ENCODE measurements at places on chromosomes 13 and 19.

DNA sequence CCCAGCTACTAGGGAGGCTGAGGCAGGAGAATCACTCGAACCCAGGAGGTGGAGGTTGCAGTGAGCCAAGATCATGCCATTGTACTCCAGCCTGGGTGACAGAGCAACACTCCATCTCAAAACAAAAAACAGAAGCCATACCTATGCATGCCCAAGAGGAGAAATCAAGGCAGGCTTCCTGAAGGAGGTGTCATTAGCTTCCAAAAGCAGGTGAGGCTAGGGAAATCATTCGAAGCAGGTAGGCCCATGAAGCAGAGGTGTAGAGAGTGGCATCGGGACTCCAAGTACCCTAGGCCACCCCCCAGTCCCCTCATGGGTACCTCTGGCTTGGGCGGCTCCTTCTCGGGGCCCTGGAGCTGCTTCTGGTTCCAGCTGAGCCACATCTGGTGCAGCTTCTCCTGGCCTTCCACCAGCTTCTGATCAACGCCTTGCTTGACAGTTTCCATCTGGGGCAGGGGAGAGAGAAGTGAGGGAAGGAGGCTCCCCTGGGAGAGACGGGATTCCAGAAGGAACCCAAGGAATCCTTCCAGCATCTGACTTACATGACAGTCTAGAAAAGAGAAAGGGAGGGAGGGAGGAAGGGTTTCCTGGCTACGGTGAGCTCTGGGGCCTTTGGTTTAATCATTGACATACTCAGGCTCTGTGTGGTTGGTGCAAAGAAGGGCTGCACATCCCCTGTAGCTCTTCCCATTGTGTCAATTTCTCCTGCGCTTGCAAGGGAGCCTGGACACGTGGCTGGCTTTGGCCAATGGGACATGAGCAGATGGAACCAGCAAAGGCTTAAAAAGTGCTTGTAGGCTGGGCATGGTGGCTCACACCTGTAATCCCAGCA lies 13.1 kb upstream of the TICAM1 start:
- DNase-seq, result no peak

DNA sequence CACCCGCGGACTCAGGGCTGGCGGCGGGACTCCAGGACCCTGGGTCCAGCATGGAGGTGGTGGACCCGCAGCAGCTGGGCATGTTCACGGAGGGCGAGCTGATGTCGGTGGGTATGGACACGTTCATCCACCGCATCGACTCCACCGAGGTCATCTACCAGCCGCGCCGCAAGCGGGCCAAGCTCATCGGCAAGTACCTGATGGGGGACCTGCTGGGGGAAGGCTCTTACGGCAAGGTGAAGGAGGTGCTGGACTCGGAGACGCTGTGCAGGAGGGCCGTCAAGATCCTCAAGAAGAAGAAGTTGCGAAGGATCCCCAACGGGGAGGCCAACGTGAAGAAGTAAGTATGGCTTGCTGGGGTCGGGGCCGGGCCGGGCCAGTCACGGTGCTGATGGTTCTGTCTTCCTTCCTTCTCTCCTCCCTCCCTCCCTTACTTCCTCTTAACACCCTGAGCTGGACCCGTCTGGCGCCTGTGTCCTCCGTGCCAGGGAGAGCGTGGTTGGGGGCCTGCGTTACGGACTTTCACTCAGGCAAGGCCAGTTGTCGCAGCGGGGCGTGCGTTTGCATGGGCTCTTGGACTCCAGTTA lies 1.4 kb downstream of the STK11 start:
- no peak for DNase-seq

DNA sequence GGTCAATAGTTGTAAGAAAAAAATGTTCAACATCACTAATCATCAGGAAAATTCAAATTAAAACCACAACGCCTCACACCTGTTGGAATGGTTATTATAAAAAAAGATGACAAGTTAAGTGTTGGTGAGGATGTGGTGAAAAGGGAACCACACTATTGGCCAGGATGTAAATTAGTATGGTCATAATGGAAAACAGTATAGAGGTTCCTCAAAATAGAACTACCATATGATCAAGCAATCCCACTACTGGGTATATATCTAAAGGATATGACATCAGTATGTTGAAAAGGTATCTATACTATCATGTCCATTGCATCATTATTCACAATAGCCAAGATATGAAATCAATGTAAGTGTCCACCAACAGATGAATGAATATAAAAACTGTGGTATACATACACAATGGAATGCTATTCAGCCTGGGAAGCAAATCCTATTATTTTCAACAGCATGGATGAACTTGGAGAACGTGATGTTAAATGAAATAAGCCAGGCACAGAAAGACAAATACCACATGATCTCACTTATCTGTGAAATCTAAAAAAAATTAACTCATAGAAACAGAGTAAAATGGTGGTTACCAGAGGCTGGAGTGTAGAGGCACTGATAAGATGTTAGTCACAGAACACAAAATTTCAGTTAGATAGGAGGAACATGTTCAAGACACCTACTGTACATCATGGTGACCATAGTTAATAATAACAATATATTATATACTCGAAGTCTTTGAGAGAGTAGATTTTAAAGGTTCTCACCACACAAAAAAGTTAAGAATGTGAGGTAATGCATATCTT lies 56.6 kb downstream of the TBC1D4 start:
- no peak for DNase-seq

- DNase-seq, result no peak
Observed at GRCh38 chr19:29212356-29212647, 649 bp downstream of the UQCRFS1 start.

- DNase-seq, result no peak
Observed at GRCh38 chr13:105426441-105426840, 1109.0 kb downstream of the EFNB2 start.

GRCh38 chr13:30398601-30399072 lies 23.7 kb upstream of the UBE2L5 start:
- no peak for DNase-seq

- peak; percentile 63 for DNase-seq
Observed at GRCh38 chr13:24038405-24038804, 122.1 kb upstream of the SPATA13 start.

DNA sequence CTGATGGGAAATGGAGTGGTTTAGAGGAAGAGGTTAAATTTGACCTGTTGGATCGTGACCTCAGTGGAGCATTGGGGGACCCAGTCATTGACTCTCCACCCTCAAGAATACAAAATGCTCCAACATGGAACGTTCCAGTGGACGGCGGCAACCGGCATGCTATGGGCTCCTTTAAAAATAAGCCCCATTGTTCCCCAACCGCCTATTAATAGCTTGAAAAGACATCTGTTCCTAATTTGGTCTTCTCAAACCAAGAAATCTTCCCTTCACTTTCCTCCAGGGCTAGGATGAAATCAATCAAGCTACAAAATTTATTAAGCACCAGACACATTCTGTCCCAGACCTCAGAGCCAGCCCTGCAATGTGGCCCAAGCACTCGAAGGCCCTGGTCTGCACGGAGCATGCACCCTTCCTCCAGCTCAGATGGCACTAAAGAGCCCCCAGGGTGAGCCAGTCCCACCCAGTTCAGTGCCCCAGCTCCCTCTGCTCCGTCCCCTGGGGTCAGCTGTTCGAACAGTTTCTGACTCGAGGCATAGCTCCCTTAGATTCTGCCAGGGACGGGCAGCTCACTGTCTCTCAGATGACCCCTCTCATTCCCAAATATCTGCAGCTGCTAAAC lies 22.5 kb upstream of the VSTM2B start:
- DNase-seq, result no peak

DNA sequence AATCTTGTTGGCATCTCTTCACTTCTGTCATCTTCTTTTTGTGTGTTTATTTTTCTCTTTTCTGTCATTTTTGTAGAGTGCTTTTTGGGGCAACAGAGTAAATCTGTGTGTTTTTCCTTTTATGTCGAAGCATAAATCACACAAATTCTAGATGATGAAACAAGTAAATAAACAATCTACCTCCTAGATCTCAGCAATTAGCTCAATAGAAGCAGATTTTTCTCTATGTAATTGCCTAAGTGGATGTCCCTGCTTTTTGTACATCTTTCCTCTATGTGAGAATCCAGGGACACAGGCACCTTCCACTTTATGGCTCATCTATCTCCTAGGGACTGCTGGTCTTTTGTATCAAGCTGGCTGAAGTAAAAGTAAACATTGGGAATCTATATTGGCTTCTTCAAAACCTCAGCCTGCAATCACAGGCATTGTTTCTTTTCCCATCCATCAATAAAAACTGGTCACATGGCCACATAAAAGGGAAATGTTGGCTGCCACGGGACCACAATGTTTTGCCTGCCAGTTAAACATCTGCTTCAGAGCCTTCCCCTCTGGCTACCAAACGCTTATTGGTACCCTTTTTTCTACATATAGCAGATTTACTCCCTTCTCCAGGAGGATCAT lies 323.8 kb downstream of the LMO7 start:
- peak; percentile 3 for DNase-seq

DNA sequence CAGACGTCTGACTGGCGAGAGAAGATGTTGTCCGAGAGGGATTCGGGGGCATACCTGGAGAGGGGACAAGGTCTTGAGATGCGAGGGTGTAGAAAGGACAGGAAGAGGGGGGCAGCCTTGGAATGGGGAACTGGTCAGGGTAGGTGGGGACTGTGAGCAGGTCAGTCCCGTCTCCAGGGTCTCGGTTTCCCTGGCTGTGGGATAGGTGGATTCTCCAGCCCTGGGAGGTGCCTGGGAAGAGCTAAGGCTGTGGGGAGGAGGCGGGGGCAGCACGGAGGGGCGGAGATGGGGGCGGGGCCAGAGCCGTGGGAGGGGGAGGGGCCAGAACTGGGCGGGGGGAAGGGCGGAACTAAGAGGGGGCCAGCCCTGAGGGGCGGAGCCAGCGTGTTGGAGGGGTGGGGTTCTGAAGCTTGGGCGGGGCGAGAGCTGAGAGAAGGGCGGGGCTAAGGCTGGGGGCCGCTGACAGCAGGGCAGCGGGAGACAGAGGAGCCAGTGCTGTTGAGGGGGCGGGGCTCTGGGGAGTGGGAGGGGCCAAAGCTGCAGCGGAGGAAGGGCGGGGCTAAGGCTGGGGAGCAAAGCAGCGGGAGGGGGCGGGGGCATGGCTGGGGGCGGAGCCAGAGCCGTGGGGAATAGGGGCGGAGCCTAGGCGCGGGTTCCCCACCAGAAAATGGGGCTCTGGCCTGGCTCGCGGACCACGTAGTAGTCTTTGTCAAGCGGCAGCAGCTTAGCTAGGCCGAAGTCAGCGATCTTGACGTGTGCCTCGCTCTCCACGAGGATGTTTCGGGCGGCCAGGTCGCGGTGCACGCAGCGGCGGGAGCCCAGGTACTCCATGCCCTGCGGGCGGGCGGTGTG lies 9.5 kb upstream of the INSL3 start:
- no peak for DNase-seq

GRCh38 chr19:33496038-33496895 lies 25.3 kb downstream of the PEPD start:
- no peak for DNase-seq

GRCh38 chr13:65841156-65841555 lies 1389.0 kb downstream of the PCDH9 start:
- DNase-seq, result peak; percentile 59

- DNase-seq, result no peak
Observed at GRCh38 chr13:24858953-24859352, 95.0 kb downstream of the RNF17 start.

DNA sequence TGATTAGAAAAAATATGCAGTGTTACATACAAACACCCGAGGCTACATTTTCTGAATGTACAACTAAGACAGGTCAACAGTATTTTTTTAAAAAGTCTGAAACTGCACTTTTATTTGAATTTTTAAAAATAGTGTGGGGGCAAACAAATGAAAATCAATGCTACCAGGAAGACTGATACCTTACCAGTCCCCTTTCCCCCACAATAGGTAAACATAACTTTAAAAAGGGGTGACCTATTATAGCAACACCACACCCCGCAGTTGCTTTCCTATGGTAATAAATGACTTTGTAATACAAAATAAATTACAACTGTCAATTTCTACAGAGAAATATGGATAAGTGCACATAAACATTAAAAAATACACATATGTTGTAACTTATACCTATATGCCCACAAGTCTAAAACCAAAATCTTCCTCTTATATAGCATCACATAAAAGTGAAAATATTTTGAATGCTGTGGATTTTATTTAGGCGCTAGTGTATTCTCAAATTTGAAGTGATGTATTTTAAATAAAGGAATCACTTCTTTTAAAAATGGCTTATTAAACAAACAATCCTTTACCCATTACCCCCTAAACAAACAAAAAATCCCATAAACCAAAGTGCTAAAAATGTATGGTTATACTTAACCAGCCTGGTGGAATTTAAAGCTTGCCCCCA lies 63.1 kb downstream of the KCNRG start:
- DNase-seq, result no peak

DNA sequence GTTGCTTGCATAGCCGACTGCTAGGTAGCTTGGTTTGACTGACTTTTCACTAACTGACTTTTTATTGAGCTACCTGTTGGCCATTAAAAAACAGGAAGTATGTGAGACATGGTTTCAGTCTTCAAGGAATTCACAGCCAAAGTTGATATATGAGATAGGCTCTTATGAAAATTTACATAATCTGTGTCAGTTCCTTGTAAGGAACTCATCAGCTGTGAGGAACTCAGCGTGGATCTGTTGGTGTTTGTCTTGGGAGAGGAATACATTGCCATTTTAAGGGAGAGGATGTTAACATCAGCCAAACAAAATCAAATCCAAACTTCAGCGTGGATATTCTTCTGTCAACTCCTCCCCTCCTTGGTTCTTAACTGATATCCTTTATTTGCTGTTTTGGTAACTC lies 2.0 kb downstream of the RNF113B start:
- DNase-seq, result no peak

- no peak for DNase-seq
Observed at GRCh38 chr19:18198374-18198773, 5.4 kb downstream of the MPV17L2 start.

DNA sequence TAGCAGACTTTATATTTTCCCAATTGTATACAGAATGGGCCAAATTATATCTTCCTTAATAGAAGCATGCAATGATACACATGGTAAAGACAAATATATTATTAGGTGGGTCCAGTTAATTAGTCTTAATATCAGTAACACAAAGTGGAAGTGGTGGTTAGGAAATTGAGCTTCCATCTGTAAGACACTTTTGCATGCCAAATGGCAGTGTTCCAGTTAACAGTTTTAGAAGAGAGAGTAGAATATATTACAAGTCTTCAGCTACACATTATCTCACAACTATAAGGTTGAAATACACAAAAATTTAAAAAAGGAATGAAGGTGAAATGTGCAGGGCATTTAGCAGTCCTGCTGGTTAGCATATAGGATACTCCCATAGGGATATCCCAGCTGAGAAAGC lies 536.5 kb downstream of the PCDH9 start:
- no peak for DNase-seq

DNA sequence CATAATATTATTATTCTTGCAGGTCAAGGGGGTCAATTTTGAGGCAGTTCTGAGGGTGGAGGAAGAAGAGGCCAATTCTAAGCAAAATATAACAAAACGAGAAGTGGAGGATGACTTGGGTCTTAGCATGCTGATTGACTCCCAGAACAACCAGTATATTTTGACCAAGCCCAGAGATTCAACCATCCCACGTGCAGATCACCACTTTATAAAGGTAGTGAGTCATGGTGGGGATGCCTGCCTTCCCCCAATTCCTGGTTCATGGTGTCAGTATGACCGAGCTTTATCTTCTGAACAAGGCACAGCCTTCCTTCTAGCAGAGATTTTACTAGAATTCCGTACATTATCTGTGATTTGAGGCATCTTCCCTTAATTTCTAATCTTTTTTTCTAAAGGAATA lies 9.4 kb upstream of the DCUN1D2 start:
- DNase-seq, result no peak

Measured in astrocyte of the cerebellum (primary cell).